ENCODE measurements at places on chromosomes 16 and 17.

GRCh38 chr17:231966-232807 is 50.7 kb upstream of the DOC2B start:
- no peak for DNase-seq

DNA sequence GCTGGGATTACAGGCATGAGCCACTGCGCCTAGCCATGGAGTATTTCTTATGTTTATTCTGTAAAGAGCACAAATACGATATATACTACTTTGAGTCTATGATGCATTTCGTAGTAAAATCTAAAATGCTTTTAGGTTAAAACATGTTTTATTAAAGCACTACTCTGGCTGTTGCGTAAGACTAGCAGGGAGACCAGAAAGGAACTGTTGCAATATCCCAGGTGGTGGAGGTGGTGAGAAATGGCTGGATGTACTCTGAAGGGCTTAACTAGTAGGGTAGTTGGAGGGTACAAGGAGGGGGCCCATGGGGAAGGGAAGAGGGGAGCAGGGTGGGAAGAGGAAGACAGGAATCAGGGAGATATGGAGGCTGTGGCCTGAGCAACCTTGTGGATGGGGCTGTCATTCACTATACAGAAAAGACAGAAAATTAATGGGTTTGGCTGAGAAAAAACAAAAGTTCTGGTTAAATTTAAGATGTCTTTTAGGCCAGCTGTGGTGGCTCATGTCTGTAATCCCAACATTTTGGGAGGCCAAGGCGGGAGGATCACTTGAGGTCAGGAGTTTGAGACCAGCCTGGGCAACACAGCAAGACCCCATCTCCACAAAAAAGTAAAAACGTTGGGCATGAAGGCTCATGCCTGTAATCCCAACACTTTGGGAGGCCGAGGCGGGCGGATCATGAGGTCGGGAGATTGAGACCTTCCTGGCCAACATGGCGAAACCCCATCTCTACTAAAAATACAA is 35.8 kb downstream of the ST3GAL2 start:
- DNase-seq = no peak

DNA sequence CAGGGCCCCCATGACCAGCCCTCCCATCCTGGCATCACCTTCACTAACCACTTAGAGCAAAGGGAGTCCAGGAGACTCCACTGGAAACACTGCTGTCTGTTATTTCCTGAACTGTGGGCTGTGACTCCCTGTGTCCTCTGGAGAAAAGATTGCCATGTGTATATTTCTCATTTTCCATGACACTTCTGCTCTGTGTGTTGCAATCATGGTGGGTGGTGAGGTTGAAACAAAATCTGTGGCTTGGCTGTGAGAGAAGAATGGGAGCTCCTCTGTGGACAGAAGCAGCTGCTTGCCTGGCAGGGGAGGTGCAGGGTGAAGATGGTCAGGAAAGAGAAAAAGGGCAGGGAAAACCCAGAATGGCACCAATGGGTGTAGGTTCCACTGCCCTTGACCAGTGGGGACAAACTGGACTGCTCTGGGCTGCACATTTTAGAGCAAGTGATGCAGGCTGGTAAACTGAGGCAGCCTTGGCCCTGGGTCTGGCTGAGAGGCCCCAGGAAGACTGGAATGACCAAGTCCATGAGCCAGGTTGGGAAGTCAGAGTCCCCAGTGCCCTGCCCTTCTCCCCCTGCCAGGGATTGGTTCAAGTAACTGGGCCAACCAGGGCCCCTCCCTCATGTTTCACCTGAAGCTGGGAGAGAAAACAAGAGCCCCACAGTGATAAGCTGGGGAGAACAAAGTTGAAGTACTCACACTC is 314.3 kb downstream of the C16orf95 start:
- DNase-seq = no peak

DNA sequence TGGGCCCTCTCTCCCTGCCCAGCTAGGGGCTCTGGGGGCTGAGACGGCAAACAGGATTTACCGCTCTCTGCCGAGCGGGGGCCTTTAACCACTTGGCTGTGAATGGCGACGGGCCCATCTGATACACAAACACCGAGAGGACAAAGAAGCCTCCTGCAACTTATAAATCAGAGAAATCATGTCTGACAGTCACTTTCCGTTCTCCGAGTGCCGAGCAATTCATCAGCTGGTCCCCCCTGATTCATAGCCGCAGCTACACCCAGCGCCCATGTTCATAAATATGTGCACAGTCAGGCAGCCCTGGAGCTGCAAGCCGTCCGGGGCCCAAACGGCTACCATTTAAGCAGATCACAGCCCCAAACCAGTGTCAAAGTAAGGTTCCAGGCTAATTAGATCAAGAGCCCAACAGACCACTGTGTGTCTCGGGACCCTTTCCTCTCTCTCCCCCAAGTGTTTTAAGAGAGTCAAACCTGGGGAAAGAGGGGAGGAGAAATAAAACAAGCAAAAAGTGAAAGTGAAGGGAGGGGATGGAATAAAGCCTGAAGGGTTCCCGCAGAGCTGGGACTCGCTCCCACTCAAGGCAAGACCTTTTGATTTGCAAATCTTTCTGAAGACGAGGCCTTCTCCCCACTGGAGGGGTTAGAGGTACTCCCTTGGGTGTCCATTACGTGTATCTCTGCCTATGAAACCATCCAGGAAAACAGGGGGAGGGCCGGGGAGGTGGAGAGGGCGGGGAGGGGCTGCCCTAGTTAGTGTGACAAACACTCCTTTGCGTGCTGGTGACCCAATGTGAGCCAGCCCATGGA is 154.7 kb downstream of the C16orf78 start:
- peak; percentile 34 for DNase-seq

GRCh38 chr16:61014869-61015268 is 1021.4 kb downstream of the CDH8 start:
- no peak for DNase-seq

GRCh38 chr16:11401161-11402050 is 56.1 kb downstream of the RMI2 start:
- DNase-seq = no peak

Data from T-cell (primary cell).